ENCODE measurements at places on chromosomes 13 and 19. TPM values are rescaled to one million over a fixed set of nuclear protein-coding genes. Genes with fewer than 3 reads are reported as not detected.
A peak's percentile ranks its signal among the peaks of the same experiment; 100 is the strongest.

DNA sequence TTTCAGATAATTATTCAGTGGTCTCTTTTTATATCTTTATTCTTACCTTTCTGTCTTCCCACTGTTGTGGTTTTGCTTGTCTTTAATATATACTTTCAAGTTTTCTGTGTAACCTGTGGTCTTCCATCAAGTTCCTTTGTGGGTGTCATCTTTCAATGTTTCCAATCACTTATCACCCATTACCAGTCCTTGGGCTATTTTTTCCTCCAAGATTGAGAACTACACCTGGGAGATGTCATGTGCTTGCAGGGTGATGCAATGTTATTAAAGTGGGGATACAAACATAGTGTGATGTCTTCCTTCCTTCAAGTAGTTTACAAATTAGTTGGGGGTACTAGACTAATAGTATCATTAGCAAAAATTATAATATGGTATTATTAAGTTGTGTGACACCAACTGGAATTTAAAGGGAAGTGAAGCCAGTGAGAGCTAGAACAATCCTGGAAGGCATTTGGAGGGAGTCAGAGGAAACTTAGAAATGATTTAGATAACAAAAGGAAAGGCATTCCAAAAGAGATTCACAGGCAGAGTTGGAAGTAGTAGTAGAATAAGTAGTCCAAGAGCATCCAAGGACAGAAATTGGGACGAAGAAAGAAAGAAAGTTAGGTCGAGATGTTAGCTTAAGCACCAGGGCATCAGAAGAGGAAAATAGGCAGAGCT, 3.4 kb downstream of the FNDC3A start:
- DNase-seq, result no peak

DNA sequence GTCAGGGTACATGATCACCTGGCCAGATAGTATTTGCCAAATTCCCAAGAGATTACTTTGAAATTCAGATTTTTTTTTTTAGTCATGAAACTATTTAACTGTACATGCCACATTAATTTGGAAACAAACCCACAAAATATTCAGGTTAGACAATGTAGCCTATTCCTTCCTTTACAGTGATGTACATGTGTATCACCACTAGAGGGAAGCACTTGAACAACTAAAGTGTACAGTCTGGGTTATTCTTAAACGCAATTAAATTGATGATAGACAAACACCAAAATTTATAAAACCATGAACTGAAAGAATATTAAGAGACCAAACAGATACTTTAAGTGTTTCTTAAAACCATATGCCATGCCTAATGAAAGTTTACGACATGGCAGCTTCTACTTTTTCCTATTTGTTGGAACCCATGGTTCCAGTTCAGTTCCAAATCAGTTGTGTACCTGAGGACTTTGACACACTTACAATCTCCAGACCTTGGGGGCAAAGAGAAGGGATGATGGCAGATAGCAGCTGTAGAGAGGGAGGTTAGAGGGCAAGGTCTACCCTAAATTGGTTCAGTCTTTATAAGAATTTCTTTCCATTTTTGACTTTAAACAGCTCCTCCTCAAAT, 52.8 kb downstream of the TNFSF13B start:
- DNase-seq, result peak; percentile 48

- peak; percentile 82 for DNase-seq
These were observed 15.5 kb downstream of the MAST3 start for GRCh38 chr19:18112989-18113478.

DNA sequence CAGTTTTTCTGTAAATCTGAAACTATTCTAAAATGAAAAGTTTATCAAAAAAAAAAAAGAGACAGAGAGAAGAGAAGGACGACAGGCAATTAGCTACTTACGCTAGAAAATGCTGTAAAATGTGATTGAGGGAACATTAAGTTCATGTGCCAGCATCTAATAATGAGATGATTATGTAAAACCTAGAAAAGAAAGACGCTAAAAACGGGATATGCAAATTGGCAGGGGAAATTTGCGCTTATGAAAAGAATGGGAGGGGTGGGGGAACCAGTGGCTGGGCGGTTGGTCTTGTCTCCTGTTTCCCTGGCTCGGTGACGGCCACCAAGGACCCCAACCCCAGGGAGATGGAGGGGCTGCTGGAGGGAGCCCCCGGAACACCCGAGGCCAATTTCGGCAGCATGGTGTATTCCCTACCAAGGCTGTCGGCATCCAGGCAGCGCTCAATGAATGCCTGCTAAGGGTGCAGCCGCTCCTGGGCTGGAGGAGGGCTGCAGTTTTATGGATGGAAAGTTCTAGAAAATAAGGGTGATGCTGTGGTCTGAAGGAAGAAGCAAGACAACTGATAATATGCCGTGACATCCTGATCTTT, 34.2 kb downstream of the GNG7 start:
- DNase-seq, result no peak

LGI4 gene
- 0.90 TPM for total RNA-seq

- DNase-seq, result peak; percentile 61
These were observed 799 bp downstream of the NR1H2 start for GRCh38 chr19:50377051-50377461.

DNA sequence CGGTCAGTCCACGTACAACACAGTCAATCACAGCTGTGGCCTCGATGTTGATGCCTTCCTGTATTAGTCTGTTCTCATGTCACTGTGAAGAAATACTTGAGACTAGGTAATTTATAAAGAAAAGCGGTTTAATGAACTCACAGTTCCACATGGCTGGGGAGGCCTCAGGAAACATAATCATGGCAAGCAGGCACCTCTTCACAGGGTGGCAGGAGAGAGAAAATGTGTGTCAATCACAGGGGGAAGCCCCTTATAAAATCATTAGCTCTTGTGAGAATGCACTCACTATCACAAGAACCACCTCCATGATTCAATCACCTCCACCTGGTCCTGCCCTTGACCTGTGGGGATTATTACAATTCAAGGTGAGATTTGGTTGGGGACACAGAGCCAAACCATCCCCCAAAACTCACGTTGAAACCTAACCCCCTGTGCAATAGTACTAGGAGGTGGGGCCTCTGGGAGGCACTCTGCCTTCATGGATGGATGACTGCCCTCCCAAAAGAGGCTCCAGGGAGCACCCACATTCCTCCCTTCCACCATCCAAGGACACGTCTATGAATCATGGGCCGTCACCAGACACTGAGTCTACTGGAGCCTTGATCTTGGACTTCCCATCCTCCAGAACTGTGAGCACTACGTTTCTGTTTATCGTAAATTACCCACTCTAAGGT, 2.3 kb upstream of the PROZ start:
- DNase-seq, result no peak

DNA sequence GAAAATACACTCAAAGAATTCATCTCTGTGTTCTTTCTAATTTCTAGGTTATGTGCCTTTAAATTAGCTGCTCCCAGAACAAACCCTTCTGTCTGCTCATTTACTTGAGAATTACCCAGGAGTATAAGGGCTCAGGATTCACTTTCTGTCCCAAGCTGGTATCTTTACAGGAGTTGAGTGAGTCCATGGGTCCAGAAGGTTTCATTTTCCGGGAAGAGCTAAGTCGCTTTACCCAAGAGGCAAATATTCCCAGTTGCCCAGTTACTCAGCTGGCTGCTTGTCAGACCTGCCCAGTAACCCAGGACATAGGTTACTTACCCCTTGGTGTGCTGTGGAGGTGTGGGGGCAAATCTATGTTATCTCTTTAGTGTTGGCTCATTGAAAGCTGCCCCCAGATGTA, 47.3 kb downstream of the DHRS12 start:
- DNase-seq, result no peak

DNA sequence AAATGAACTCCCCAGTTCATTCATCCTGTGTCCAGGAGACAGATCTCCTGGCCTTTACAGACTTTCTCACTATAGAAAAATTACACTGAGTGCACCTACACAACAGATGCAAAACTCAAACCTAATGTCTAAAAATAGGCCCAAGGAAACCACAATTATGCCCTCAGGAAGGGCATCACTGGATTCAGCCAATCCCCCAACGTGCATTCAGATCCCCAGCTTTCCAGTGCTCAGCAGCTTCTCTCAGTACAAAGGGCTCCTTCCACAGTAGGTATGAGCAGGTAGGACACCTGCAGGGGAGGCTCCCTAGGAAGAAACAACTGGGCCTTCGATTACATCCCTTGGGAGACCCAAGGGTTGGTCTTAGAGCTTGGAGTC, 2.1 kb downstream of the ZNF709 start:
- no peak for DNase-seq

GRCh38 chr13:112896736-112897602, 72.0 kb upstream of the MCF2L start:
- DNase-seq, result no peak

URI1 gene
- 56.4 TPM for total RNA-seq

FRY gene
- 4.2 TPM for total RNA-seq

SMIM44 gene
- total RNA-seq, result not detected
